ENCODE measurements at places on chromosomes 16 and 17.

GRCh38 chr16:83994087-83994486, 26.0 kb downstream of the NECAB2 start:
- peak; percentile 82 for DNase-seq

DNA sequence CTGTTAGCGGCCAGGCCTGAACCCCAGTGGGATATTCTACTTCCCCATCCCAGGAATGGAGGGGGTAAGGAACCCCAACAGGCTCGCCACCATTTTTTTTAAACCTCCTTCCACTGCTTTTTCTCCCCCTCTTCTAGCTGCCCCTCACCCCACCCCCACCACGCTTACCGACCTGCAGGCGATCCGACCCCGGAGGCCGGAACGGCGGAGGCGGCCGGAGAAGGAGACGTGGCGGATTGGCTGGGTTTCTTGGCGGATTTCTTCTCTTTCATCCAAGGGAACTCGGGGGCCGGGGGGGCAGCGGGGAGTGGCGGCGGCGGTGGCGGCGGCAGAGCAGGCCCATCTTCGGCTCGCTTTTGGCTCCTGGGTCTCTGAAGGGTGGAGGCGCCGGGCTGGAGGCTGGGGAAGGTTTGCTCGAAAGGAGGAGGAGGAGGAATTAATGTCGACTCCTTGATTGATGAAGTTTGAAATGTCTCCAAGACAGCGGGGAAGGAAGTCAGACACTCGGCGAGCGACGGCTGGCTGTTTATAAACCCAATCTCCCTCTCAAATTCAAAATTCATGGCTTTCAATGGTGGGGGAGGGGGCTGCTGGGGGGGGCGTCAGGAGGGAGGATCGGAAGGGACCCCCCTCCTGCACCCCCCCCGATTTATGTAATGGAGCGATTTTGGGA, 424 bp downstream of the HOXB2 start:
- DNase-seq = peak; percentile 91

DNA sequence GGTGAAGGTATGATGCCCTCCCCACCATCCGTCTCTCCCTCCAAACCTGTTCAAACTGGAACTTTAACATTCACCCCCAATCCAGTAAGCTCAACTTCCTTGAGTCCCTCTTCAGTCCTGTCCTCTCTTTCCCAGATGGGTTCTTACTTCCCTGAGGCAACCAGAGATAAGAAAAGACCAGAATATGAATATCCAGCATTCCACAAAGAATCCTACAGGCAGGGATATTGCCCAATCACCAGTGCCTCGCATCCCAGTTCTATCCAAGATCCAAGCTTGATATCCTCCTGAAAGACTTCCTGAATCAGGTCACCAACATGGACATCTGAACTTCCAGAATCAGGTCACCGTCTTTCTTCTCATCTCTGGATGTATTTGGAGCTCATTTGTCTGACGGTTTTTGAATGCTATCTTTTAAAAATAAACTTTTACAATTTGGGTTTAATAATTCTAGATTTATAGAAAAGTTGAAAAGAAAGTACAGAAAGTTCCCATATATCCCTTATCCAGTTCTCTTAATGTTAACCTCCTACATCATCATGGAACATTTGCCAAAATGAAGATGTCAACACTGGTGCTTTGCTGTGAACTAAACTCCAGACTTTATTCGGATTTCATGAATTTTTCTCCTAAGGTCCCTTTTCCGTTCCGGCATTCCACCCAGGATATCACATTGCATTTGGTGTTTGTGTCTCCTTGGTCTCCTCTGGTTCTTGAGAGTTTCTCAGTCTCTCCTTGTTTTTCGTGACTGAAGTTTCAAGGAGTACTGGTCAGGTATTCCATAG, 13.7 kb upstream of the COL1A1 start:
- no peak for DNase-seq

DNA sequence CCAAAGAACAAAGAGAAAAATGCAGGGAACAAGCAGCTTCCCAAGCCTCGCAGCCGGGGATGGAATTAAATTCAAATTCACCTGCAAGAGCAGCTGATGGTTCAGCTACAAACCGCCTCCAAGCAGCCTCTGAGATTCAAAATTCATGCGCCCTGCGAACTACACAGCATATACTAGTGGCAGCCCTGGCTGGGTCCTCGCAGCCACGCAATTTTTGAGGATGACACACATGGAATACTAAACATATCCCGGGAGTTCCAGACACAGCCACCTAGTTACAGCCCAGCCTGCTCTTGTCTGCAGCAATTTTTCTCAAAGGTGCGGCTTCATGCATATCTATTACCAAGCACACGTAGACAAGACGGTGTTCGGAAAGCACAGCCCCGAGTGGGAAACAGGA, 35.9 kb upstream of the KIFC3 start:
- no peak for DNase-seq

DNA sequence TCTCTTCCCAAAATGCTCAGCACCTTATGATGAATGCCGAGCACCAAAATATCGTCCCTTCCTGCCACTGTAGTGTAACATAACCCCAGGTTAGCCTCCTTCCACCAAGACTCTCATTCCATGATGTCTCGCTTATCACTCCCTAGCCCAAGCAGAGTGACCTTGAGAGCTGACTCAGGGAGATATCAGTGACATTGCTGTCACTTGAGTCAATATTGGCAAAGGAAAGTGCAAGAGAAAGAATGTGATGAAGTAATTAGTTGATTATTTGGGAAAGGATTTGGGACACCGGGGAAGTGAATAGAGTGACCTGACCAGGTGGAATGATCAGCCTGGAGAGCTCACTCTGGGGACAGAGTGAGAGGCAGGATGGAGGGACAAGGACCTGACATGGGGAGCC, 2.6 kb upstream of the ANKFN1 start:
- DNase-seq = no peak

DNA sequence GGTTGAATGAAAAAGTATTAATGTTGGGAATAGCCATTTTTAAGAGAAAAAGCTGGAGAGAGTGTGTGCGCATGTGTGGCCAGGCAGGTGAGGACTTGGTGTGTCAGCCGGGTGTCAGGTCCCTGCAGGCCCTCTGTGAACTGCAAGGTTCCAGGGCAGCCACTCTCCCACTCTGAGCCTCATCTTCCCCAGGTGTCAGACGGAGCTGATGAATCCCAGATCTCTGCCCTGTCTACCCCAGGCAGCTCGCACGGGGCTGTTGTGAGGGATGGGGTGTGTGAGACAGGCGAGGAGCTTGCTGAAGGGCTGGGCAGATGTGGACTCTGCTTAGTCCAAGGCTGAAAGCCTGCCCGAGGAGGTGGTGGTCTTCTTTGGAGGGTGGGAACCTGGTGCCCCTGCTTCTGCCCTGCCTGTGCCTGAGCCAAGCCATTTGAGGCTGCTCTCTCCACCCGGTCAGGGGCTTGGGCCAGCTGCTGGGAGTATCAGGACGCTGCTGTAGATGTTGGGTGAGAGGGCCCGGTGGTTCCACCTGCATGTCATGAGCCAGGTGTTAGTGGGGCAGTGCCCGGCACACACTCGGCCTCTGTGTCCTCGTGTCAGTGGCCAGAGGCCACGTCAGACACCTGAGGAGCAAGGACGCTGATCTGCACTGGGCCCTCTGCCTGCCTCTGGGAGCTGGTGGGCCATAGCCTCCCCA, 122.4 kb downstream of the RAB11FIP4 start:
- DNase-seq = no peak

DNA sequence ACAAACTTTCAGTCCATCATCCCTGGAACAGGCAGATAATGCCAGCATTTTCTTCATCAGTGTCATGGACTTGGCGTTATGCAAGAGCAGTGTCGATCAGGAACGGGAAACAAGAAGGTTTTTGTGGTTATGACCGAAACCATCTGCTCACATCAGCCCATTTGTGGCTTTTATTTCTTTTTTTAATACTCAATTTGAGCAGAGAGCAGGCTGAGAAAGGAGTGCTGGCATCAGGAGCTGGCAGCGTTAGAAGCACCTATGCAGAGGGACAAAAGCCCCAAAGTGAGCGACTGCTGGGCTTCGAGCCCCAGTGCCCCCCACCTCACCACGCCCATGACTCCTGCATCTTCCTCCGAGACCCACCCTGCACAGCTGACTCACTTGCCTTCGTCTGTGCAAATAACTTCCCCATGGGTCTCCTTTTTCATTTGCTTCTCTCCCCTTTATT, 16.2 kb upstream of the CD300E start:
- no peak for DNase-seq

DNA sequence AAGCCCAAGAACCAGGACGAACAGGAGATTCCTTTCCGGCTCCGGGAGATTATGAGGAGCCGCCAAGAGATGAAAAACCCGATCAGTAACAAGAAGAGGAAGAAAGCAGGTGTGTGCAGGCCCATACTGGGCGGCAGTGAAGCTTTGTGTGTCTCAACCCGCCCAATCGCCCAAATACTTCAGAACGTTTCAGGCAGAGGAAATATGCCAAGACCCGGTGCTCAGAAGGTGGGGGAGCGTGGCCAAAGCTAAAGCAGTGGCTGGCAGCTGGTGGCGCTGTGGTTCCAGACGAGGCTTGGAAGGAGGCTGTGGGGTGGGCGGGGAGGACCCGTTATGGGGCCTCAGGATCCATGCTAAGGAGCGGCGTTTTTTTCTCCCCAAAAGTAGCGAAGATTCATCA, 1.2 kb downstream of the CCDC137 start:
- DNase-seq = no peak

DNA sequence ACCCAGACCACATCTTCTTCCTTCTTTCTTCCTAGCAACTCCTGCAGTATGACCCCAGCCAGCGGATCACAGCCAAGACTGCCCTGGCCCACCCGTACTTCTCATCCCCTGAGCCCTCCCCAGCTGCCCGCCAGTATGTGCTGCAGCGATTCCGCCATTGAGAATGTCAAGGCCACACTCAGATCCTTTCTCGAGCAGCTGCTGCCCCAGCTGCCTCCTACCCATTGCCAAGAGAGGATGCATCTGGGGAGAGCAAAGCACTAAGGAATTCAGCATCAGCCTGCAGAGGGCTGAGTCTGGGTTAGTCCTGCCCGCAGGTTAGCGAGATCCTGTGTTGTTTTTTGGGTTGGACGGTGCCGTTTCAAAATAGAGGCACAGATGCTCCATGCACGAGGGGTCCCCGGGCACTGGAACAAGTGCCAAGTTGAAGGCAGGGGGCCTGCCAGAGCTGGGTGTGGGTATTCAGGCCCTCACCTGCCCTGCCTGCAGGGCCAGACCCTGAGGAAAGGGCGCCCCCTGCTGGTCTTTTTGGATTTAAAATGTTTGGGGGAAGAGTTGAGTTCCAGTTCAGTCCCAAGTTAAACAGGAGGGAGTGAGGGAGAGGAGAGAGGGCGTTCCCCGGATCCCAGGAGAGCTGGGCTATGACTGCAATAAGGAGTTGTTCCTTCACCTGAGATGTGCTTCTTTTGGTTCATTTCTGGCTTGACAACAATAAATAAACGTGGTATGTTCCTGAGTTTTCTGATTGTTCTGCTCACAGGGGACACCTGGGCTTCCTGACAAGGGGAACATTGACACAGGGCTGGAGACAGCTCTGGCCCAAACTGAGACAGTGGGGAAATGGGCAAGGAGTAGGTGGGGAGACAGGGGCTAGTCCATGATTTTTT, 4.9 kb downstream of the CDK3 start:
- DNase-seq = peak; percentile 89

GRCh38 chr17:41492771-41493170, 3.1 kb upstream of the KRT36 start:
- no peak for DNase-seq

DNA sequence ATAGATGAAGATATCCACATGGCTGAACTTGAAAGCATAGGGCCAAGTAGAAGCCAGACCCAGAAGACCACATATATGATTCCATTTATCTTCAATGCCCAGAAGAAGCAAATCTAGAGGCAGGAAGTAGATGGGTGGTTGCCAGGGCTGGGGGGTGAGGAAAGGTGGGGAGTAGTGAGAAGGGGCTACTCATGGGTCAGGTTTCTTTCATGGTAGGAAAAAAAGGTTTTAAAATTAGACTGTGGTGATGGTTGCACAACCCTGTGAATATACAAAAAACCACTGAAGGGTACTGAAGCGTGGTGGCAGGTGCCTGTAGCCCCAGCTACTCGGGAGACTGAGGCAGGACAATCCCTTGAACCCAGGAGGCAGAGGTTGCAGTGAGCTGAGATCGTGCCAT, 5.4 kb downstream of the CD2BP2 start:
- DNase-seq = no peak
